ENCODE measurements at places on chromosomes 3 and 15.

DNA sequence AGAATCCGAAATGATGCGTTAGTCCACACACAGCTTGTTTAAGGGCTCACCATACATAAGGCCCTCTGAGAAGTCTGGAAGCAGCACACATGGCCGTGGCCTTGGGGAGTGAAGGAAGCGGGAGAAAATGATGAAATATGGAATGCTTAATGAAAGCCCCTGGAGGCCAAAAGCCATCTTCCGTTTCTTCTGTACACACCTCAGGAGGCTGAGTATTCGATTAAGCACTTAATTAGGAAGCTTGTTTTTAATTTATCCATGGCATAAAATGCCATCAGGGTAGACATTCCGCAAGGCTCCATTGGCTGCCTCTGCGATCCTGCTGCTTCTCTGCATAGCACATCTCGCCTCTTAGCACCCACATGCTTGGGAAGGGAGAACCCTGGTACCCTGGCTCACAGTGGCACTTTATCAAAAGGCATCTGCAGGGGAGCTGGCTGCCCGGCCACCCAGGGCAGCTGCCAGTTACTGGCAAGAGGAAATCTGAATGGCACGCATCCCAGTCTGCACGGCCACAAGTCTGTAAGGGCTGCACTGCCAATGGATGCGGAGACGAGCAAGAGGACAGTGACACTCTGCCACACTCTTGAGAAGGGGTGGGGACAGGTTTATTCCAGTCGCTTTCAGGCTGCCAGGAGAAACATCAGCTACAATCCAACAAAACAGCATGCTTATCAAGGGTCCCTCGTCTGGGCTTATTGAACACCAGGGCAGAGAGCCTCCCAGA, 356.2 kb downstream of the OCA2 start:
- no peak for DNase-seq

DNA sequence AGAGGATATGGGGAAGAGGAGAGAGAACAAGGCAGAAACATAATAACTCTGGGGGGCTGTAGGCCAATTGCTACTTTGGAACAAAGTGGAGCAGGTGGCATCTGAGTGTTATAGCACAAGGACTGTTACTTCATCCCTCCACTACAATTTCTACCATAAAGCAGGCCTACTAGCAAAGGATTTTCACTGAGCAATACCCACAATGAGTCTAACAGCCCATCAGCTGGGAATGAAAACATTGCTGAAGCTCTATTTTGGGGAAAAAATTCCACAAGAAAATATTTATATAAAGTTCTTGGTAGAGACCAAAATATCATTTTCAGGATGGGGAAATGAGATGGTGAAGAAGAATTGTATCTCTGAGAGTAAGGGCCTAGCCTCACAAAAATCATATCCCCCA, 3.6 kb upstream of the SHC4 start:
- DNase-seq, result no peak

DNA sequence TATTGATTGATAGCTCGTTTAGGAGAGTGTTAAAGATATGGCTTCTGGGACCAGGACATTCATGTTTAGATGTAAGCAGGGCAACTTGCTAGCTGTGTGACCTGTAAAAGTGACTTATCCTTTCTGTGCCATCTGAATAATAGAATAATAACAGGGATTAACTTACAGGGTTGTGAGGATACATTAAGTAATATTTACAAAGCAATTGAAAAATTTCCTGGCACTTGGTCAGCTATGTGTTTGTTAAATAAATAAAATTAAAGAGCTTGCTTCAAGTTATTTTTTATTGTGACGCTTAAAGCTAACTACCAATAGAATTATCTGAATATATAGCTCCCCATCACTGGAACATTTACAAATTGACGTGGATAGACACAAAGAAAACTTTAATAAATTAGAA, 287.9 kb upstream of the CDIN1 start:
- DNase-seq, result no peak

GRCh38 chr3:137761563-137762503, 2.3 kb upstream of the SOX14 start:
- no peak for DNase-seq

GRCh38 chr3:109269577-109270275, 46.6 kb downstream of the DPPA2 start:
- no peak for DNase-seq

DNA sequence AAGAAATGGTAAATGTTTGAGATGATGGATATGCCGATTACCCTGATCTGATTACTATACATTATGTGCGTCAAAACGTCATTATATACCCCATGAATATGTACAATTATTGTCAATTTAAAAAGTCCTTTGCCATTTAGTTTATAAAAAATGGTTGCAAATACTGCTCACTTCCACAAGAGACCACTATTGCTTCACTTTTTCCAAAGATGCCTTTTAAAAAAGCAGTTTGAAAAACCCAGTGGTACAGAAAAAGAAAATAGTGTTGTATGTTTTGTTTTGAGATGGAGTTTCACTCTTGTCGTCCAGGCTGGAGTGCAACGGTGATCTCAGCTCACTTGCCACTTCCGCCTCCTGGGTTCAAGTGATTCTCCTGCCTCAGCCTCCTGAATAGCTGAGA, 39.3 kb downstream of the EDEM1 start:
- DNase-seq, result no peak

DNA sequence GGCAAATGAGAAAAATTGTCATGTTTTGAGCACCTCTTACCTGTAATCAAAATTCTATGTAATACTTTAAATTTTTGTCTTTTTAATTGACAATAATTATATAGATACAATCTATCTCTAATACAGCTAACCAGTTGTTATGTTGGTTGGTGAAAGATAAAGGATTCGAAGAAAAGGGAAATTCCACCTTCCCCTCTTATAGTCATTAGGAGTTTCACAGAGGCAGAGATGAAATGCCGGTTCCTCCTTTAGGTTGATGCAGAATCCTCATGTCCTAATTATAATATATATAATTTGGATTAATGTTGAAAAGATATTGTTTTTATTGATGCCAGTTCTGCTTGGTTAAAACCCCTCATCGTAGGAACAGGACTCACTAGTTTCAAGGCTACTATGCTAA, 67.1 kb downstream of the LRCH3 start:
- no peak for DNase-seq

DNA sequence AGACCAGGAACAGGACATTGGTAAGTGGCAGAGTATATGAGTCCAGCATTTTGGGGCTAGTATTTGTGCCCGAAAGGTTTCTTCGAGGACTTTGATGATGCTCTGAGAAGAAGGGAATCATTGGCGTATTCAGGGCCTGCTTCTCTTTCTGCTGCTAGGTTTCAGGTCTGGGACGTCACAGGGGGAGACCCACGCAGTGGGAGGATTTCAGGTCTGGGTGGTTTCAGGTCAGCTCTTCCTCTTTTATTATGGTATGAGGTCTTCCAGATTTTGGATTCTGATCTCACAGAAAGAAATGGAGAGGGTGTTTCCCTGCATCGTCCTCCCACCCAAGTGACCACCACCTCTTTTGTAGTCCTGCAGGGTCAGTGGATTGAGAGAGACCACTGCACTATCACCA, 62.5 kb downstream of the CDAN1 start:
- no peak for DNase-seq

DNA sequence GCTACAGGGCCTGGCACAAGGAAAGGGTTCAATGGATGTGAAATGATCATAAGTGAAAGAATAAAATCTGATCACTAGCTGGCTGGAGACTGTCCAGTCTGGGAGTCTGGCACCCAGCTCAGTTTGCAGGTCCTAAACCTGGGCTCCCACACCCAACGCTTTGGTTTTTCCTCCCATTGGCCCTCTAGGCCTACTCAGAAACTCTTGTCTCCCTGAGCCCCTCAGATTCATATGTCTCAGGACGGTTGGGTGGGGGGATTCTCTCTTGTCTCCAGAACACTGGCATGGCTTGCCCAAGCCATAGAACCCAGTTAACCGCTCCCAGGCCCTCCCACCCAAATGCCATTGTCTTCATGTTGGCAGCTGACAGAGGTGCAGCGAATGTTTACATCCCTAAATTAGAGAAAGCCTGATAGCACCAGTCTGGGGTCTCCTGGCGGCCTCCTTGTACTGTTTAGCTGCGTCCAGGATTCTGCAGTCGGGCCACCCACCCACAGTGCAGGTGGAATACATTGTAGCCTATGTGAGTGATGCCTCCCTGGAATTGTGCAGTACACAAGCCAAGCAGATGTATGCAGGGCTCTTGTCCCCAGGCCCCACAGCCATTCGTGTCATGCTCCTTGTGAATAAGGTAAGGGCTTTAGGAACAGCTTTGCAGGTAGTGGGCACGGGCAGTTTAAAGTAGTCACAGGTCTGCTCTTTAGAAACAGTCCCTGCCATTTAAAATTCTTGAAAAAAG, 266.3 kb downstream of the XXYLT1 start:
- DNase-seq, result no peak

DNA sequence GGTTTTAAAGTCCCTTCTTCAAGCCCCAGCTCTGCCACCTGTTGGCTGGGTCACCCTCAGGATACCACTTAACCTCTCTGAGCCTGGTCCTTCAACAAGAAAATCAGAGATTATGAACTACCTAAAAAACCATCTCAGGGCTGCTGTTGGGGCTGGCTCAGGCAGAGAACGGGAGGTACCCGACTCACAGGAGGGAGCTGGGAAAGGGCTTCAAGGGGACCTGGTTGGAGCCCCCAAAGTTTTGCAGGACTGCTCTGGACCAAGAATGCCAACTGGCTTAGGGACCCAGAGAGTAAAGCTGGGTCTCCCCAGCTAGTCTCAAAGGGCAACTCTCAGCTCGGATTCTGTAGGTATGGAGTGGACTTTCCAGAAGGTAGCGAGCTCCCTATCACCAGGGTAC, 41.5 kb downstream of the WNT7A start:
- DNase-seq, result no peak

- no peak for DNase-seq
Measured at GRCh38 chr15:91522605-91523332, 330.7 kb upstream of the SLCO3A1 start.

- no peak for DNase-seq
Measured at GRCh38 chr3:196012941-196013476, 68.9 kb downstream of the TFRC start.

DNA sequence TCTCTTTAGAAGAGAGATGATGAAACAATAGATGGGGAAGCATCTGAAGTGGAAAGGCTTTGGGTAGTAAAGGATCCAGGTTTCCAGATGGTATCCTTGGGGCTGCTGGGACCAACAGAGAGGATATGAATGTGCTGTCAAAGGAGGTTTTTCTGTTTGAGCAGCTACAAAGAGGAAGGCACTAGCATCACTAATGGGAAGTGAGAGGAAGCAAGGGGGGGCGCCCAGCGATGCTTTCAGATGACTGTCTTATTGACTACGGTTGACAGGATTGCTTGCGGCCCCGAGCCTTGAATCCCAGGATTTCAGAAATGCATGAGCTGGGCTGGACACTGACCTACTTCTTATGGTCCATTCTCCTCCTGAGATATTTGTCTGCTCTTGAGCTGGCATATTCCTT, 103.8 kb upstream of the GALNT15 start:
- DNase-seq, result no peak

DNA sequence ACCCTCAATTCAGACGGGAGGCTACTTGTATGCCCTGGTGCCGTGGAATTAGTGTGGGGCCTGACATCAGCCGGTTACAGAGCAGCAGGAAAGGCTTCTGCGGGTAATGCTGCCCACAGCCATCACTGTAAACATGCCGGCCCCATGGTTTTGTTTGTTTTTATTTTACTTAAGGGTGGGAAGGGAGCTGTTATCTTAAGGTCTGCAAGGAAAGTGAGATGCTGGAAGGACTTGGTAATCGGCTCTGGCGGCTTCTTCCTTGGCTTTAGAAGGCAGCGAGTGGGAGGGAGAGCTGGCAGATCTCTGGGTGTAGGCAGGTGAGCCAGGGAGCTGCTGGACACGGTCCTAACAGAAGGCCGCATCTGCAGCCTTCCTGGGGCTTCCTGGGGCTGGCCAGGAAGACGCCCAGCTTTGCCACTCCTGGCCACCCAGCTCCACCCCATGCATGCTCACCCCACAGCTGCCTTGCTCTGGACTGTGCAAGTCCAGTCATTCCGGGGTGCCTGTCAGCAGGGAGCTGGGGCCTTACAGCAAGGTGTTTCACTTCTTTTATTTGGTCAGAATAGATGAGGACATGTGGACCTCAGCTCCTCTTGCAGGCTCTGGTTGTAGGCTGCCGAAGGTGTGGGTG, 54.1 kb upstream of the FURIN start:
- DNase-seq, result no peak

DNA sequence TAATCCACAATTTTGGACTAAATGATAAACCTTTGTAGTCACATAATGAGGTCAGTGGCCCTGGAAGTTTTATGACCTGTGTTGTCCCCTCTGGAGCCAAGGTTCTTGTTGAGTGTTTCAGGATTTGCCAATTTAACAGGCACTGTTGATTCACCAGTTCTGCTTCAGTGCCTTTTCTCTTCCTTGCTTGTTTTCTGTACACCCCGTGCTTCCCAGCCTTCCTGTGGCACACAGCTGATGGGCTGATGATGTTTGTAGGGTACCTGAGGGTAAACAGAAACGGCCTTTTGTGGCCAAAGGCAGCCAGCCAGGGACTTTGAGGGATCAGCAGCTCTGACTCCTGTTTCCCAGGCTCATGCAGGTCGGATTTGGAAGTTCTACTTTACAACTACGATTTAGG, 13.3 kb downstream of the GYG1 start:
- DNase-seq, result no peak

DNA sequence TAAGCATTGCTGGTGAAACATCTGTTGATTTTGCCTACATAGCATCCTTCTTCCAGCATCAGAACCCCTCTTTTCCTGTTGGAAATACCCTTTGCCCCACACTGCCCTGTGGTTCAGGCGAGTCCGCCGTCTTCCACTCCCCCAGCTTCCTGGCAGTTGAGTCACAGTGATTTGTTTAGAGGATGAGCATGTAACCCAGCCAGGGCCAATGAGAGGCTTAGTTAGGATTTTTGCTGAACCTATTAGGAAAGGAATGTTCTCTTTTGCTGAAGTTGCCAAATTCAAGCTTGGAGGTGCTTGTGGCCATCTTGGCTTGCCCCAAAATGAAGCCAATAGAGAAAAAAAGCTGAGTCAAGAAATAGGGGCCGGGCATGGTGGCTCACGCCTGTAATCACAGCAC, 19.0 kb upstream of the MEX3B start:
- DNase-seq, result no peak

- no peak for DNase-seq
Measured at GRCh38 chr3:65210026-65210814, 522.4 kb upstream of the ADAMTS9 start.

Data from Peyer's patch (tissue), 4 donors.